ENCODE measurements at places on chromosomes 5 and 9. TPM values are rescaled to one million over a fixed set of nuclear protein-coding genes. Genes with fewer than 3 reads are reported as not detected.

The IFNA21 gene
- polyA plus RNA-seq, result not detected

The KCTD16 gene
- polyA plus RNA-seq, result 9.3 TPM

The IL7R gene
- 1.8 TPM for polyA plus RNA-seq

The CCL28 gene
- polyA plus RNA-seq, result 1.0 TPM

The LHX3 gene
- polyA plus RNA-seq, result 1.5 TPM

The SLC25A51 gene
- 22.2 TPM for polyA plus RNA-seq

The FOXD4L6 gene
- polyA plus RNA-seq, result not detected

The C9orf152 gene
- 0.08 TPM for polyA plus RNA-seq

The UGCG gene
- 33.4 TPM for polyA plus RNA-seq

The TAF11L5 gene
- not detected for polyA plus RNA-seq

The PTGES gene
- 8.8 TPM for polyA plus RNA-seq

The OMD gene
- 21.7 TPM for polyA plus RNA-seq

The SIMC1 gene
- 25.2 TPM for polyA plus RNA-seq

The F2RL1 gene
- polyA plus RNA-seq, result 1.7 TPM

The IL9 gene
- 1.0 TPM for polyA plus RNA-seq

The LCN1 gene
- polyA plus RNA-seq, result not detected

The TMEM161B gene
- 21.0 TPM for polyA plus RNA-seq

The APBA1 gene
- polyA plus RNA-seq, result 101 TPM

The FOXD4 gene
- polyA plus RNA-seq, result 1.9 TPM

The KIF20A gene
- 11.5 TPM for polyA plus RNA-seq

The MAMDC2 gene
- polyA plus RNA-seq, result 2.2 TPM

The MARCHF3 gene
- polyA plus RNA-seq, result 27.5 TPM

The BSPRY gene
- 0.17 TPM for polyA plus RNA-seq

The PFN3 gene
- polyA plus RNA-seq, result 1.00 TPM

The ZNF454 gene
- 9.2 TPM for polyA plus RNA-seq

The C1QTNF3 gene
- 30.3 TPM for polyA plus RNA-seq

The CDC20B gene
- 0.17 TPM for polyA plus RNA-seq

The PGM5 gene
- polyA plus RNA-seq, result 5.2 TPM

The DYNC2I2 gene
- 62.9 TPM for polyA plus RNA-seq

The UBAP1 gene
- 74.1 TPM for polyA plus RNA-seq

The MSX2 gene
- polyA plus RNA-seq, result 7.3 TPM

The AFAP1L1 gene
- 10.8 TPM for polyA plus RNA-seq

The HMGCS1 gene
- 380 TPM for polyA plus RNA-seq

The PTCD2 gene
- polyA plus RNA-seq, result 8.9 TPM

The TLE1 gene
- polyA plus RNA-seq, result 69.9 TPM

The CATSPER3 gene
- polyA plus RNA-seq, result not detected

The SV2C gene
- 39.4 TPM for polyA plus RNA-seq

The FLT4 gene
- polyA plus RNA-seq, result 8.3 TPM

The POMT1 gene
- 85.5 TPM for polyA plus RNA-seq

The DCAF12 gene
- 46.9 TPM for polyA plus RNA-seq

The NMUR2 gene
- polyA plus RNA-seq, result 1.0 TPM

The F2RL2 gene
- polyA plus RNA-seq, result 1.7 TPM

The TMEM232 gene
- polyA plus RNA-seq, result 6.0 TPM

The CKMT2 gene
- 7.2 TPM for polyA plus RNA-seq

The GTF2H2 gene
- 23.2 TPM for polyA plus RNA-seq

The TEK gene
- 12.0 TPM for polyA plus RNA-seq

The ZBED3 gene
- polyA plus RNA-seq, result 14.7 TPM

The DCANP1 gene
- not detected for polyA plus RNA-seq

The PCDHGA4 gene
- 9.5 TPM for polyA plus RNA-seq

The C5orf52 gene
- not detected for polyA plus RNA-seq

The CER1 gene
- polyA plus RNA-seq, result 0.78 TPM

The GLE1 gene
- polyA plus RNA-seq, result 20.8 TPM

The CD74 gene
- polyA plus RNA-seq, result 59.3 TPM

The FXN gene
- 18.1 TPM for polyA plus RNA-seq

The COL15A1 gene
- polyA plus RNA-seq, result 21.4 TPM

The DCTN3 gene
- polyA plus RNA-seq, result 190 TPM

The MGAT1 gene
- 74.4 TPM for polyA plus RNA-seq

The SLC6A19 gene
- 0.39 TPM for polyA plus RNA-seq
